Renal cortex interstitium (tissue), 15 donors: ENCODE measurements at places on chromosomes 5 and 9. TPM values are rescaled to one million over a fixed set of nuclear protein-coding genes. Genes with fewer than 3 reads are reported as not detected.

GRCh38 chr5:166211640-166212039 is 2079.8 kb upstream of the WWC1 start:
- DNase-seq, result no peak

SYK gene
- polyA plus RNA-seq, result 28.3 TPM

DNA sequence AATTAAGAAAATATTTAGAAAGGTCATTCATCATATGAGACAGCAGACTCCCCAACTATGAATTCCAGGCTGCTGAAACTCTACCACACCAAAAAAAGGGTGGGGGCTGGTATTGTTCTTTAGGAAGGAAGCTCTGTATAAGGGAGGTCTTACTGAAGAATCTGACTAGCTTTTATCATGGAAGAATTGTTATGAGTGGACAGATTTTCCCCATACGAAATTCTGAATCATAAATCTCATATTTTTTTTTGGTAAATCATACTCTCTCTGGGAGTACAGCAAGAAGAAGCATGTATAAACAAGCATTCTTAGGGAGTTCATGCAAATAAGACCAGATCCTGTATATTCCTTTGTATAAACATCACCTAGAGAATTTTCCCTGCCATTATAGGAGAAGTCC is 220.0 kb downstream of the SLC12A2 start:
- no peak for DNase-seq

DNA sequence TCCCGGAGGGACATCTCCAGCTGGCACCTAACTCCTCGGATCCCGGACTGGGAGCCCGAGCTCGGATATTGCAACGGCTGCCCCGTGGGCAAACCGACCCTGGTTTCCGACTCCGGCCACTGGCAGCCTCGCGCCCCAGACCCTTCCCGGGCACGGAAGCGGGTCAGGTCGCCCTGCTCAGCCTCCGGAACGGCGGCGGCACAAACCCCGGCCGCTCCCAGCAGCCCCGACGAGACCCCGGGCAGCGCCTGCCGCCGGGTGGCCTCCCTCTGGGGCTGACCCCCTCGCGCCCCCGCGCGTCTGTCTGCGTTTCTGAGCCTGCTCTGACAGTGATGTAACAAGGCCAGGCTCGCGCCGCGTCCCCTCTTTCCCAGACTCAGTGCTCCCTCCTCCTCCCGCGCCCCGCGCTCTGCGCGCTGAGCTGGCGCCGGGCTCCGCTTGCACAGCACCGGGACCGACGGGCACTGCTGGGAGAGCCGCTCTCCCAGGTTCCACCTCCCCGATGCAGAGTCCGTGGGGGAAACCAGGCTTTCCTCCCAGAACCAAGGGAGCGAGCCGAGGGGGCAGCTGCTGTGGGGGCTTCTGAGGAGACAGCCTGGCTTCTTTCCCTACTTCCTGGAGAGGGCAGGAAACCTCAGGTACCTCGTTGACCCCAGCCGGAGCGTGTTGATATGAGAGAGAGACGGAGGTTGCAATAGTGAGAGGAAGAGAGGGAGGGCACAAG is at the start of gene TMEM215:
TMEM215 (plus strand) TSS at position 373 of the 724 bp plus-strand sequence. CDS start 644 bp downstream, outside the sequence.
- peak; percentile 41 for DNase-seq

DNA sequence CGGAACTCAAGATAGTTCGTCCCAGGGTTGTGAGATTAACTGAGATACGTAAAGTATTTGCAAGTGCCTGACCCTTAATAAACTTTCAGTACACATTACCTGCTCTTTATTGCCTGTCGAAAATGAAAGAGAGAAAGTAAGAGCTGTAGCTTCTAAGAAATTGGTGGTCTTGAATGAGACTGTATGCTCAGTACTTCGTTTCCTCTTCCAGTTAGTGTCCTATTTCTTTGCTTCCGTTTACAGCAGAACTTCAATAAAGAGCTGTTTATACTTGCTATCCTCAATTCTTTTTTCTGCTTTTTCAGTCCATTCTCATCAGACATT is 534 bp downstream of the SRFBP1 start:
- peak; percentile 4 for DNase-seq

MCC gene
- polyA plus RNA-seq, result 28.4 TPM

DNA sequence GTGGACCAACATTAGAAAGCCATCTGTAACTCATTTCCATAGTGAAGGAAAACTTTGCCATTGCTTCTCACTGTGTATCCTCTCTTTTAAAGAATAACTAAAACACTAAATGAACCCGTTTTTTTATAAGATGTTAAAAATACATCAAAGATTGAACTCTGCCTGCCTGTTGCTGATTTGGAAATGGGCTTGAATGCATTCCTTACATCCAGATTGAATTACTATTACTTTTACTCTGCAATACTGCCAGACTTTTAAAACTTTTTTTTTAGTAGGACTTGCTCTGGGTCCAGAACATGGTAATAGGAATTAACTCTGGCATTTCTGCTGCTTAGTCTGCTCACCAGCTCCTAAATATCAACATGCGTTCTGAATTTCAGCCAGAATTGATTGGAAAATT is 176.8 kb upstream of the PAPPA start:
- DNase-seq, result no peak

DNA sequence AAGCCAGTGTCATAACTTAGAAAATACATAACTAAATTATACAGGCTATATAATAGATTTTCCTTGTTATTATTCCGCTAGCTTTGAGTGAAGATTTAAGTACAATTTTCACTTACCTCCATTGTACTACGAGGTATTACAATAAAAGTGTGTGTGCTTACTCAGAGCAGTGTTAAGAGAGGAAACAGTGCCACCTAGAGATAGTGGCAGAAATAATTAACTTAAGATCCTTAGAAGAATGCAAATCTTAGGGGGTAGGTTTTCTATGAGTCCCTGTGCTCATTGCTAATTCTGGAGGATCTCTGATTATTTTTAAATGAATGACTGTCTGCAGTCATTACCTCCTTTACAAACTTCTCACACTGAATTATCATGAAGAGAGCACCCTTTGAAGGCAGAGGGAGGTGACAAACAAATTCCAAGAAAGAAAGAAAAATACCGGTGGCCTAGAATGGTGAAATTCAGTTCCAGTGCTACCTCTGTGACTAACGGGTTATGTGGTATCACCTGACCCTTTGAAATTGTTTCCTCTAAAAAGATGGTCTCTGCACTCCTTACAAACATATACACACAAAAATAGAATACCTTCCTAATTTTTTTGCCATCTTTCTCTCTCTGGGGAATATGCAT is 379.8 kb downstream of the TRIM36 start:
- peak; percentile 14 for DNase-seq

PTGER4 gene
- polyA plus RNA-seq, result 10.8 TPM

DNA sequence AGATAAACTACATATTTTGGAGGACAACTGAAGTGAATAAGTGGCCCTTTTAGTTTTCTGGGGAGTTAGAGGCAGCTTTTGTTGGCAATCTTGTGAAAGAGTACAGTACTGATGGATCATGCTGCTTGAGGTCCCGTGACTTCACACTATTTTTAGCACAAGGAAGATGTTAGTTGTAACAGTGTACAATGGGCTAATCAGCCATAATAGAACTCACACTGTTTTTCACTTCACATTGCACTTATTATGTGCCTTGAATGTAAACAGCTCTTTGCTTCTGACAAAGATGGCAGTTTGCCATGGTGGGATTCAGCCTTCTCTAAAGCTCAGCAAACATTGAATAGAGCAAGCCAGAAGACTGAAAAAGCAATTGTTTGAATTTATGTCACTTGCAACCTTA is 176.7 kb upstream of the ZNF608 start:
- DNase-seq, result no peak

CRB2 gene
- 20.0 TPM for polyA plus RNA-seq

DNA sequence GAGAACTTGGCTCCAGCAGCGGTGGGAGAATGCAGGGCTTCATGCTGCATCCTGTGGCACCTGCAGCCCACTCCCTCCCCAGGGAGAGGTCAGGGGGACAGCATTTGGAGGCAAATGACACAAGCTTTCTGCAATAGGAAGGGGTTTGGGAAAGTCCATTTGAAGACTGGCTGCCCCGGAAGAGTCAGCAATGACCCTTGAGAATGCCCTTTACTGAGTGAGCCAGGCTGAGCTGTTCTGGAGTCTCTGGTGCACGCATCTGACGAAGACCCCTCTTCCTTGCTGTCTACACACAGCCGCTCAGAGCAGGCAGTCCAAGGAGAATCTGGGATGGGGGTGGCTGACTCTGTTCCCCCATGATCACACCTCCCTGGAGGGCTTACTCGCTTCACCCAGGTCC is 5.5 kb upstream of the NXNL2 start:
- no peak for DNase-seq

- DNase-seq, result no peak
Measured at GRCh38 chr9:133151041-133151440, 12.7 kb downstream of the GBGT1 start.

DNA sequence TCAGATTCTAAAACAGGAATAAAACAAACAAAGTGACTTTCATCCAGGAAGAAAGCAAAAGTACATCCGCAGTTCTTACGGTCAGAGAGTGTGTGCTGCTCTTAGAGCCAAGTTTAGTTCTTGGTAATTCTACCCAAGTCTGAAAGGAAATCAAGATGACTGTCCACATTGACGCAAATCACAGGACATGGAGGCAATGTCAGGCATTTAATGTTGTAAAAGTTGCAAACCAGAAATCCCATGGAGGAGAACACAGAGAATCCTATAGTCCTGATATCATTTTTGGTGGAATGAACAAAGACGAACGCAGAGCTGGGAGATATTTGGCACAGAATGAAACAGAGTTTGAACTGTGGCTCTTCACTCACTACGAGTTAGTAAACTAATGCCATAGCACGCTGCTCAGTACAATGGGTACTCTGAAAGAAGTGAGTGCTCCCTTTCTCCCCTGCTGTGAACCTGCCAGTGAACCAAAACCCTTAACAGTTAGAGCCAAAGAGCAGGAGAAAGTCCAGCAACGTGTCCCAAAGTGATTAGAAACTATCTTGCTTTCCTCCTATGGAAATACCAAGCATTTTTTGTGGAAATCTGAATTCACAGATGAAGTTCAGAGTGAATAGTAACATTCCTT is 74.3 kb downstream of the MUSK start:
- no peak for DNase-seq

DNA sequence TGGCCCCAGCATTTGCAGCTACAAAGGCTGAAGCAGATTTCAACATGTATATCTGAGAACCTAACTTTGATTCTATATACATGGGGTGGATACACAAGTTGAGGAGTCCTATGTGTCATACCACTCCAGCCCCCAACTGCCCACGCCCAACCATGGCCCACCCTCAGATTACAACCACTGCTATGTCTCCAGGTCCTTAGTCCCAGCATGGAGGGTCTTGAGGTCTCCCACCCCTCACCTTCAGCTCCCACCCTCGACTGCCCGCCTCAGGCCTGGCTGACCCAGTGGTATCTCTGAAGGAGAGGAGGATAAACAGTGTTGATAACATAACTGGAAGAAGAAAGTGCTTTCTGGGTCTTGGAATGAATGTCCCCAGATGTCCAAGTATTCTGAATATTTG is 8.2 kb downstream of the SOWAHA start:
- DNase-seq, result no peak

LIFR gene
- polyA plus RNA-seq, result 96.9 TPM

GRCh38 chr9:81477669-81478068 is 211.7 kb downstream of the TLE1 start:
- DNase-seq, result no peak

DNA sequence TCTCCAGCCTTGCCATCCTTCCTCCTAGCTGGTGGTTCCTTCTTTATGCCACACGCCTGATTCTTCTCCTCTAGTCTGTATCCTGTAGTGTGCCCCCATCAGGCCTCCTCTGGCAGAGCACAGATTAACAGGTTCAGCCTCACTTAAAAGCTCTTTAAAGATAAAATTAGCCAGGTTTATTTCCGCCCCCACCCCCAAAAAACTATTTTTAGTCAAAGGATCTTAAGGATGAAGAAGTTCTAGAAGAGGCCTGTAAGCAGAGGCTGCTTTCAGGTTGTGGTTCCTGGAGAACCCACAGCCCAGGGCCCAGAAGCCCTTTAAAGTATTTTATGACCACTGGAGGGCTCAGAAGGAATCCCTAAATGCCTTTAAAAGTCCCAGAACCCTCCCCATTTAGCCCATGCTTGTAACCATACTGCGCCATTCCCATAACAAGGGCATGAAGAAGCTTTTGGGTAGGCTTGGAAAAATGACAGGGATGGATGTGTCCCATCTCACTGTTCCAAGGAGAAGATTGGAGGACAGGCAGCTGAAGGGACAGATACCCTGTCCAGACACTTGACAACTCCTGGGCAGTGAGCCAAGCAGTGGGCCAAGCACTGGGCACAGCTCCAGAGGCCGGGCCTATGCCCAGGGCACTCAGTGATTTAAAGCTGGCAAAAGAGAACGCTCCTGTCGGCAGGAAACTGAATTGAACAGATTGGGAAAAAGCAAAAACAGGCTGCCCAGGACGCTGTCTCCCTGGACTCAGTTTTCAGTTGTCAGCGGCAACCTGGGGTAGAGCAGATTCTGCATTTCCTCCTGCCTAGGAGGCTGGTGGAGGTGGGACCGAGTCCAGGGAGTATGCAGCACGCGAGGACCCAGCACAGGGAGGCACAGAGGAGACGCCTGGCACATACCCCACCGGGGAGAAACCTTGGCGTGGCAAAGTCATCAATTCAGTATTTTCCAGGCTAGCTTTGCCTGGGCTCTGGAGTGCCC is 106.3 kb upstream of the SSBP2 start:
- no peak for DNase-seq

IL31RA gene
- 0.06 TPM for polyA plus RNA-seq

GRCh38 chr5:39712316-39713249 is 287.8 kb upstream of the DAB2 start:
- DNase-seq, result no peak

LCN1 gene
- not detected for polyA plus RNA-seq

SPINK13 gene
- 0.49 TPM for polyA plus RNA-seq

AQP7 gene
- 42.7 TPM for polyA plus RNA-seq

GRCh38 chr5:32165597-32165996 is 8.5 kb downstream of the GOLPH3 start:
- DNase-seq, result no peak

DNA sequence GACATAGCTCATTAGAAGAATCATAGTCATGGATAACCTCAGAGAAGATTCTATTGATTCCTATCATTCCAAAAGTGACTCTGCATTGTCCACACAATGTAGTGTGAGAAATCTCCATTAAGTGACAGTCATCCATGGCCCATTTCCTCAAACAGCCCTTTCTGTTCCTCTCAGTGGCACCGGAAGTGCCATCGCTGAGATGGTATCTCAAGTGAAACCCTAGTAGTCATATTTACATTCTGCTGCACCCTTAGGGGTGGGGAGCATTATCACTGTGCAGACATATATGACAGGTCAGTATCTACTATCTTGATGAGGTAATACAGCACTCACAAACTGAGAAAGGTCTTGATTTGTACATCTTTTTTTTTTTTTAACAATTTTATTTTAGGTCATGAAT is 55.4 kb upstream of the MIER3 start:
- DNase-seq, result no peak

- peak; percentile 37 for DNase-seq
Measured at GRCh38 chr5:61933787-61934626, 372.0 kb upstream of the KIF2A start.

HIGD2A gene
- 120 TPM for polyA plus RNA-seq

DNA sequence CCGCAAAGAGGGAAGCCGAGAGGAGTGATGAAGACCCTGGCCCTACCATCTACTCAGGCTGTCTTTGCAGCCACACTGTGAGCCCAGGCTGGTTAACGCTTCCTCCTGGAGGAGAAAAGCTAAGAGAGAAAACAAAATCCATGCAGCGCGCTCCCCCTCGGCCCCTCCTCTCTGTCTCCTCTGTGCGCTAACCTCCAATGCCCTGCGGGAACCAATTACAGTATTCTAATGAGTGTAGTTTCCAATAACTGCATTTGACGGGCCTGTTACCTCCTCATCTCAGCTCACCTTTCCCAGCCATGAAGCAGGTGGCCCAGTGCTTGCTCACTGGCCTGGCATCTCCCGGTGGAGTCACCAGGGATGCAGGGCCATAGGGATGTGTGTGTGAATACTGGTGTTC is 565.5 kb downstream of the EBF1 start:
- no peak for DNase-seq

- no peak for DNase-seq
Measured at GRCh38 chr9:112894699-112895098, 4.0 kb upstream of the SLC46A2 start.
